CD4-positive, alpha-beta T cell treated with Interleukin-2 at 100 ng/mL for 4 hours (primary cell): ENCODE measurements at places on chromosomes 7 and 10.
A peak's percentile ranks its signal among the peaks of the same experiment; 100 is the strongest.

- DNase-seq = no peak
These were observed 2.2 kb downstream of the EMX2 start for GRCh38 chr10:117544711-117545140.

DNA sequence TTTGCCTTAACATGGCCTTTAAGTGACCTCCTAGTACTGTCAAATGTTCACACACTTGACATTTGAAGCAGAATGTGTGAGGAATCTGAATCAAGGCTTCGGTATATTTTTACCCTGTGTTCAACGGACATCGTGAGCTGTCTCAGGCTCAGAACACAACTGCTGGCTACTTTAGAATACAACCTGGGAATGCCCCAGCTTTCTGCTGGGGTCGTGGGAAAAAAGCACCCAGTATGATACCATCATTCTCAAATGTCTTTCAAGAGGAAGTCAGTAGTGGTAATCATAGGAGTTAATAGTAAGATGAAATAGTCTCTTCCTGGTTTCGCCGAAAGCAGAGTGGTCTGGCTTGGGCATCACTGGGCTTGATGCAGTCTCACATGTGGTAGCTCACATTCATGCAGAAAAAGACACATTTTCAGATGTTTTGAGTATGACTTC, 67.2 kb downstream of the CREB5 start:
- DNase-seq = no peak

GRCh38 chr7:18558910-18559309, 63.4 kb downstream of the HDAC9 start:
- DNase-seq = no peak

DNA sequence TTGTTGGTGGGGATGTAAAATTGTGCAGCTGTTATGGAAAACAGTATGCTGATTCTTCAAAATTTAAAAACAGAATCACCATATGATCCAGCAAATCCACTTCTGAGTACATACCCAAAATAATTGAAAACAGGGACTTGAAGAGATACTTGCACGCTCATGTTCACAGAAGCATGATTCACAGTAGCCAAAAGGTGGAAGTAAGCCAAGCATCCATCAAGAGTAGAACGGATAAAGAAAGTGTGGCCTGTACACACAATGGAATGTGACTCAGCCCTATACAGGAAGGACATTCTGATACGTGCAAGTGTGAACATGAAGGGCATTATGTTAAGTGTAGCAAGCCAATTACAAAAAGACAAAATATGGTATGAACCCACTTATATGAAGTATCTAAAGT, 696.7 kb upstream of the CELF2 start:
- DNase-seq = no peak

GRCh38 chr7:92421676-92422435, 25.4 kb upstream of the GATAD1 start:
- no peak for DNase-seq

- DNase-seq = no peak
These were observed 10.8 kb downstream of the MTERF1 start for GRCh38 chr7:91869661-91870060.

- no peak for DNase-seq
These were observed 60.1 kb downstream of the TACC2 start for GRCh38 chr10:122049076-122049475.

DNA sequence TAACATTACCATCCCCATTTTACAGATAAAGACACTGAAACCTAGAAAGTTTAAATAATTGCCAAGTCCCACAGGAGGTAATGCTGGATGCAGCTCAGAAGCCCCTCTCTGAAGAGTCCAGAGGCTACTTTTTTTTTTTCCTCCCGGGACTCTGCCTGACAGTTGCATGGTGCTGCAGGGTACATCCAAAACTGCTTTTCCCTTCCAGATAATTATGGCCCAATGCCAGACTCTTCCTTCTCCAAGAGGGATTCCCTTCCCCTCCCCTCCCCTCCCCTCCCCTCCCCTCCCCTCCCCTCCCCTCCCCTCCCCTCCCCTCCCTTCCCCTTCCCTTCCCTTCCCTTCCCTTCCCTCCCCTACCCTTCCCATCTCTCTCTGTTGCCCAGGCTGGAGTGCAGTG, 122.9 kb downstream of the LSMEM1 start:
- DNase-seq = no peak

DNA sequence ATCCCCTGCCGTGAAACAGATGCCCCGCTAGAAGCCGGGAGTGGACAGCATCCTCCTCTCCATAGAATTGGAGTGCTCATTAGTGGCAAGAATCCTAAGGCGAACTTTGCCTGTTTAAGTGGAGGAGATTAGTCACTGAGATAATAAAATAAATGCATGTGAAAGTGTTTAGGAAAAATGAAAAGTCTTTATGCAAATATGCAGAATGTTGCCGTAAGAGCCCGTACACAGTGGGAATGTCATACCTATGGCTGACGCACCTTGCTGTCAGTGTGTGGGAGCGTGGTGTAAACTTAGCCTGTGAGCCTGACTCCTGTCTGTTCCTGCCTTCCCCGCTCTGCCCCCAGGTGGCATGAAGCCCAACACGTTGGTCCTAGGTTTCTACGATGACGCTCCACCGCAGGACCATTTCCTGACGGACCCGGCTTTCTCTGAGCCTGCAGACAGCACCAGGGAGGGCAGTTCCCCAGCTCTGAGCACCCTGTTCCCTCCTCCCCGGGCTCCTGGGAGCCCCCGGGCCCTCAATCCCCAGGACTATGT, 1.7 kb upstream of the TRIP6 start:
- no peak for DNase-seq

DNA sequence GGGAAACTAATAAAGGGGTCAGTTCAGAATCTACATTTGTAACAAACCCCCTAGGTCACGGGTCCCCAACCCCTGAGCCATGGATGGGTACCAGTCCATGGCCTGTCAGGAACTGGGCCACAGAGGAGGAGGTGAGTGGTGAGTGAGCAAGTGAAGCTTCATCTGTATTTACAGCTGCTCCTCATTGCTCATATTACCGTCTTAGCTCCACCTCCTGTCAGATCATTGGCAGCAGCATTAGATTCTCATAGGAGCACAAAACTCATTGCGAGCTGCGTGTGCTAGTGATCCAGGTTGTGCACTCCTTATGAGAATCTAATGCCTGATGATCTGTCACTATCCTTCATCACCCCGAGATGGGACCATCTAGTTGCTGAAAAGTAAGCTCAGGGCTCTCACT, 88.4 kb upstream of the MPP7 start:
- DNase-seq = no peak

DNA sequence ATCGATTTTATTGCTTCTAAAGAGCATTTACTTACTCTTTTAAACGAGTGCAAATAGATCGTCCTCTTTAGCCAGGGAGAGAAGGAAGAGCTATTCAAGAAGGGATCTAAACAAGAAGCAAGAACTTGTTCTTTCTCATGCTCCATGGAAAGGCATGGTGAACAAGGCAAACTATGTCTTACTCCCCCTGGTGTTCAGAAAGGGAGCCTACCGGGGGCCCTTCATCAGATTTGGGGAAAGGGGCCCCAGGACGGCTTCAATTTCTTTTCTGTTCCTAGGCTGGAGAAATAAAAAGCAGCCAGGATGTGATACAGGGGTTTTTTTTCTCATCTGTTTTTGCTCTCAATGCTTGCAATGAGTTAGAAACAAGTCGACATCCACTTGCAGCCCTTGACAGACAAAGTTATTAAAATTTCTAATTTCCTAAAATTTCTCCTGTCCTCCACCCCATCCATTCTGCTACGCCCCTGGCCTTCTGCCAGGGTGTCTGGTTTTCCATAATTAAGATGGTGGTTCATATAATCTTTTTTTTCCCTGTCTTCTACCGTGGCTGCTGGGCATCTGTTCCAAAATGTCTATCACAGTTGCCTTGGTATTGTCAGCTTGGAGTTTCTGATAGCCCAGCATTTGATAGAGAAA, 214.4 kb downstream of the CREB5 start:
- peak; percentile 9 for DNase-seq

GRCh38 chr10:127415901-127416581, 133.1 kb upstream of the NPS start:
- DNase-seq = no peak

GRCh38 chr10:45238896-45239295, 76.5 kb downstream of the OR13A1 start:
- no peak for DNase-seq

- DNase-seq = no peak
These were observed 221.5 kb downstream of the MBL2 start for GRCh38 chr10:52551046-52551445.
